Sigmoid colon (tissue), 7 donors: ENCODE measurements at places on chromosomes 2 and 18.

- no peak overlapping the region for H3K27ac ChIP-seq
- no peaks in the 10 kb centered on the region for H3K27me3 ChIP-seq
- no peak for DNase-seq
- no peaks in the 10 kb centered on the region for H3K36me3 ChIP-seq
- peaks cover 14% of the 10 kb centered on the region for H3K4me1 ChIP-seq
These were observed 338.0 kb downstream of the NYAP2 start for GRCh38 chr2:225737556-225737955.

- H3K36me3 ChIP-seq: no peaks in the 10 kb centered on the region
- H3K4me3 ChIP-seq: no peak overlapping the region
- H3K27ac ChIP-seq: no peak overlapping the region
- no peaks in the 10 kb centered on the region for H3K27me3 ChIP-seq
These were observed 101.8 kb downstream of the LOXHD1 start for GRCh38 chr18:46555213-46555612.

DNA sequence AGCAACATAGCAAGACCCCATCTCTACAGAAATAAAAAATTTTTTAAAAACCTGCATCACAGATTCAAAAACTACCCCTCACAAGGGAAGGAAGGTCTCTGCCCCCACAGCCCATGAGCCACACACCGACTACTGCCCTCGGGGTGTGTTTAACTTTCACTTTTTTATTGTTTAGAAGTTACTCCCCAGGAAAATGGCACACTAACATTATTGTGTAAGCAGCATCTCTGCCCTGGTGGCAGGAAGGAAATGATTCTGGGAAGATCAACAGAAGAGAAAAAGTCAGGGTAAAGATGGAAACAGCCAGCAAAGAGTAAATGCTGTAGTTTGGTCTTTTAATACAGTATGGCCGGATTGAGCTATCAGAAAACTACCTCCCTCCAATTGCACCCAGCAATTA lies 21.9 kb downstream of the TRABD2A start:
- no peaks in the 10 kb centered on the region for H3K4me1 ChIP-seq
- no peaks in the 10 kb centered on the region for H3K36me3 ChIP-seq
- no peak for DNase-seq
- H3K27ac ChIP-seq: no peak overlapping the region

GRCh38 chr2:124753842-124754241 lies 728.8 kb downstream of the CNTNAP5 start:
- H3K36me3 ChIP-seq: no peaks in the 10 kb centered on the region
- no peak overlapping the region for H3K4me3 ChIP-seq
- H3K27ac ChIP-seq: no peak overlapping the region
